ENCODE measurements at places on chromosomes 6 and 20.
A peak's percentile ranks its signal among the peaks of the same experiment; 100 is the strongest.

- peak; percentile 61 for DNase-seq
Measured at GRCh38 chr6:131135244-131136020, at the start of gene AKAP7. Gene AKAP7, plus strand, starts transcription at chr6:131135467. Its CDS starts 297 bp downstream, at chr6:131135764.

DNA sequence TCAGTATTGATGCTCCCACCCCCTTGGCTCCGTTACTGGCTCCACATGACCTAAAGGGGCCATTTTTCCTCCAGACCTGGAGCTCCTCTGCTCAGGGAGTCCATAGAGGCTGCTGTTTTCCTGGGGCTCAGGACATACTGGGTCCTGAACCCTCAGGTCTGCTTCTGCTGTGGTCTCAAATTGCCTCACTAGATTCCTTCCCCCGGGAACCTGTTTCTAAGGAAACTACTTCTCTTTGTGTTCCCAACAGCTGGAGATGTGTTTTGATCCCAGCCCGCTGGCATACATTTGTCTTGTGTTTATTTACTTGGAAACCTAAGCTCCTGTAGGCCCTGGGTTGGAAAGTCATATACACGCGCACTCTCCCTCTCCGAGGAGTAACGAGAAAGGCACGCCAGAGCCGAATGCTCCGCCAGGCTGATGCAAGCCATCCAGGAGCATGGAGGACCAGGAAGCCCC is 222.8 kb downstream of the UST start:
- no peak for DNase-seq

DNA sequence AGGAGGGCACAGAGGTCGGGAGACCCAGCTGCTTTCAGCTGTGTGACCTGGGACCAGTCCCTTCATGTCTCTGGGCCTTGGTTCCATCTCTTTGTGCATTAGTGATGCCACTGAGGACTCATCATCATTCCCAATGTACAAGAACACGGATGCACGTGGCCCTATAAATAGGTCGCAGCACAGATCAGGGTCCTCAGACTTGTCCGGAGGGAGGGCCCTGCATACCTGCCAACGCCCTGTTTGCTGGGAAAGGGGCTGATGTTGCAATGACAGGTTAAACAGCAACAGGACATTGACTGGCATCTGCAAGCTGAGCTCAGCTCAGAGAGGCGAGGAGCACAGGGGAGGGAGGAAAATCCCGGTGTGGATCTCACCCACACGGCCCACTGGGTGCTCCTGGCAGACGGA is 21.8 kb downstream of the TGM2 start:
- DNase-seq: no peak

DNA sequence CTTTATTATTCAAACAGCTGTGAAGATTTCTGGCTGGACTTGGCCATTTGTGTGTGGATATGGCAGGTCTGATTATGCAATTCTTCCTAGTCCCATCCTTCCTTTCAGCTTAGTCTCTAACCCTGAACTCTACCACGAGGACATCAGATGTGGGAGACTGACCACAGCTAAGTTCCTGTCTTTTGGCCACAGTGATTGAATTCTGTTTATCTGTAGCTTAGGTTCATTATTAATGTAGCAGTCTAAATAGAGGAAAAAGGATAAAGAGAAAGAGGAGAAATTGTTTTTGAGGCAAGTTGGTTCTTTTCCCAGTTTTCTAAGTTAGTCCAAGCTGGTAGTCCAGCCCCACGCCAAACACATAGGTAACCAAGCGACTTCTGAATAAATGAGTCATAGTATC is 598.9 kb downstream of the RFPL4B start:
- DNase-seq: no peak
